Vagina (tissue), 2 donors: ENCODE measurements at places on chromosomes 11 and 22. TPM values are rescaled to one million over a fixed set of nuclear protein-coding genes. Genes with fewer than 3 reads are reported as not detected.
A peak's percentile ranks its signal among the peaks of the same experiment; 100 is the strongest.

DNA sequence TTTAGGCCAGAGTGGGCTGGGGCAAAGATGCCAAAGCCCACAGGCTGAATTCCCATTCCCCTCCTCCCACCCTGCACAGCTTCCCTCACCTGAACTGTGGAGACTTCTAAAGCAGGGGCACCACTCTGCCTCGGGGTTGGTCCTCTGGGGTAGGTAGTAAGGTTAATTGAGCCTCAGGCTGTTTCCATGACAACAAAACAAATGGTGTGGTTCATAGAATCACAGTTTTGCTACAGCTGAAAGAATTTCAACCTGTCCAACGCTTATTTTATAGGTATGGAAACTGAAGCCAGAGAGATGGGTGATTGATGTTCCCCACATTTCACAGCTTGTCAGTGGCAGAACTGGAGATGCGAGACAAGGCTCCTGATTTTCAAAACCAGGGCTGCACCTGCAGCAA, 109.5 kb downstream of the SNX19 start:
- H3K27me3 ChIP-seq = no peaks in the 10 kb centered on the region
- H3K4me3 ChIP-seq = no peak overlapping the region
- H3K36me3 ChIP-seq = no peaks in the 10 kb centered on the region
- DNase-seq = peak; percentile 28
- no peak overlapping the region for H3K27ac ChIP-seq

- H3K4me1 ChIP-seq = no peaks in the 10 kb centered on the region
- no peaks in the 10 kb centered on the region for H3K27me3 ChIP-seq
- no peak overlapping the region for H3K4me3 ChIP-seq
- H3K27ac ChIP-seq = no peak overlapping the region
- H3K36me3 ChIP-seq = no peaks in the 10 kb centered on the region
- no peak for DNase-seq
These were observed 203.1 kb downstream of the RAB38 start for GRCh38 chr11:87972133-87972532.

- H3K4me3 ChIP-seq = no peak overlapping the region
- peak overlapping the region; percentile 47 for H3K27ac ChIP-seq
- peaks cover 11% of the 10 kb centered on the region for H3K4me1 ChIP-seq
- H3K27me3 ChIP-seq = no peaks in the 10 kb centered on the region
- H3K36me3 ChIP-seq = no peaks in the 10 kb centered on the region
These were observed 44.0 kb upstream of the CSNK2A3 start for GRCh38 chr11:11397036-11397415.

DNA sequence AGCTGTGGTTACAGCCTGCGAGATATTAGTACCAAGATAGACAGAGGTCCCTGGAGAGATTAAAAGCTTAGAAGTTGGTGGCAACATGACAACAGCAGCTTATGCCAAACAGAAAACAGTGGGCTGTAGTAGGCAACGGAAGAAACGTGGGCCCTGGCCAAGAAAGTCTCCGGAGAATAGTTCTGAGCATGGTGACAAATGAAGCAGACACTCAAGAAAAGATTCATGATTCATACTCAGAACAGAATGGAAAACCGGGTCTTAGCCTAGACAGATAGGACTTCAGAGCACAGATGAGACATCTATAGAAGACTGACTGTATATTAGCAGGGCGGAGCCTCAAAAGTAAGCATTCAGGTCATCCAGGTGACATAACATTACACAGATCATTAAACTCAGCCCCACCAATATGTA, 727.4 kb downstream of the ETS1 start:
- no peak overlapping the region for H3K4me3 ChIP-seq
- H3K4me1 ChIP-seq = no peaks in the 10 kb centered on the region
- H3K36me3 ChIP-seq = no peaks in the 10 kb centered on the region
- H3K27ac ChIP-seq = no peak overlapping the region
- no peaks in the 10 kb centered on the region for H3K27me3 ChIP-seq
- DNase-seq = no peak

TNNT3 gene
- total RNA-seq = 20.4 TPM

PGA5 gene
- total RNA-seq = not detected
